HL-60 (cell line): ENCODE measurements at places on chromosomes 13 and 19.
A peak's percentile ranks its signal among the peaks of the same experiment; 100 is the strongest.

GRCh38 chr13:113245849-113246796 lies 36.7 kb downstream of the CUL4A start:
- no peak for DNase-seq

GRCh38 chr13:24511816-24512196 lies 772 bp downstream of the PARP4 start:
- no peak for DNase-seq

- DNase-seq = no peak
These were observed 42.7 kb downstream of the UNC13A start for GRCh38 chr19:17645339-17645963.

GRCh38 chr13:81602241-81602640 lies 1261.3 kb upstream of the SPRY2 start:
- no peak for DNase-seq

GRCh38 chr13:107906131-107906530 lies 309.2 kb downstream of the LIG4 start:
- no peak for DNase-seq

- DNase-seq = no peak
These were observed 3.9 kb upstream of the PLPP2 start for GRCh38 chr19:294946-295686.

- DNase-seq = no peak
These were observed 33.2 kb downstream of the RAB20 start for GRCh38 chr13:110528371-110528770.

DNA sequence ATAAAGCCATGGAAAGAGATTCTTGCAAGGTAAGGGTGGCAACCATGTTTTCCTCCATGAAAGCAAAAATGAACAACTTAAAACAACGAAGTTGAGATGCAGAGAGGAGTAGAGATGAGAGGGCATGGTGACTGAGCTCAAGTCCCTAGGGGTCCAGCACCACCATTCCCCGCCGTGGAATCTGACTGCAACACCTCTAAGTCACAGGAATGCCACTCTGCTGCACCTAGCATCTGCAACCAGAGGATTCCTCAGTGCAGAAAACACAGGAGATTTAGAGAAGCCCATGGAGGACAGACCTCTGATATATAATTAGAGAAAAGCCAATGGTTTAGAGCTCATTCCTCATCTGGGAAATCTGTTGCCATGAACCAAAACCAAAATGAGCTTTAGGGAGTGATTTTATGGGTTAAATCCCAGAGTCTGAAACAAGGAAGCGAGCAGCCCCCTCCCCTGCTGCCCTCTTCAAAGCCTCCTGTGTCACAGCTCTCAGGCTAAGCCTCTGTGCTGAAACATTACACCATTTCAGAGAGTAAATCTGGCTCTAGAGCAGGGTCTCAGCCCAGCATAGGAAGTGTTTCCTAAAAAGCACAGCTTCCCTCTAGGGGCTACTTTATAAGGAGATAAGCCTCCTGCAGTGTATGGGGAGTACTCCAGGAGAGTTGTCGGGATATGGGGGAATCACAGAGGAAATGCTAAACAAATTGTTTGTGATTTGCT lies 1043.6 kb downstream of the UQCRFS1 start:
- DNase-seq = no peak

DNA sequence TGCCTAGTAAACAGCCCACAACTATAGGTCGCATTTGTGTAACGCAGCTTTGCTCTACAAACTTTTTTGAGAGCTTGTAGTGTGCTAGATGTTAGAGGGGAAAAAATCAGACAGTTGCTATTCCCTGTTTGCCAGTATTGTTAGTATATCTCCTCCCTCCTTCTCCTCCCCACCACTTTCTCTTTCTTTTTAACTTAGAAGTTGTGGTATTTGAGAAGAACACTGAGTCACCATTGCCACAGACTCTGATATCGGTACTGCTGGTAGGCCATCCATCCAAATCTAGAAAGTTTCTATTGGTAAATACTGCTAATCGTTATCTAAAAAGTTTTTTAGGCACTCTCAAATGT lies 666 bp downstream of the POMP start:
- no peak for DNase-seq

GRCh38 chr19:24159707-24160106 lies 72.7 kb downstream of the ZNF254 start:
- no peak for DNase-seq

DNA sequence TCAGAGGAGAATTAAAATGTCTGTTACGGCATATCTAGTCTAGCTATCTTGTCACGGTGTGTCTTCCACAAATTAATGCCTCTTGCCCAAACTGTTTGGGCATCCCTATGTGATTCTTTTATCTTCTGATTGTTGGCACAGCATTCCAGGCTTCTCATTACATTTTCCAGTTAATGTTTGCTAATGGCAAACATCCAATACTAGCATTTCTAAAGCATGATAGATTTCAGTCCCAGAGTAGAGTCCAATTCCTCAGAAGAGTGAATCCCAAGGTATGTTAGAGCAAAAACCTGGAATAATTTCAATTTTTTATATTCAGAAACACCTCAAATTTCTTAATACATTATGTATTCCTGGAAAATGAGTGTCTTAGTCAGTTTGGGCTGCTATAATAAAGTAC lies 684.5 kb upstream of the SLITRK1 start:
- DNase-seq = no peak

- DNase-seq = peak; percentile 25
These were observed 69.9 kb downstream of the RUBCNL start for GRCh38 chr13:46317120-46317519.

- DNase-seq = peak; percentile 95
These were observed 3.2 kb downstream of the GPR183 start for GRCh38 chr13:99303863-99304521.

- no peak for DNase-seq
These were observed 404.7 kb downstream of the IRS2 start for GRCh38 chr13:109381546-109382180.

- DNase-seq = no peak
These were observed 28.7 kb downstream of the COMP start for GRCh38 chr19:18762125-18763023.

GRCh38 chr19:40687525-40688016 lies 2.9 kb downstream of the NUMBL start:
- DNase-seq = no peak

GRCh38 chr19:51676566-51677083 lies 16.5 kb upstream of the SPACA6 start:
- DNase-seq = peak; percentile 36

DNA sequence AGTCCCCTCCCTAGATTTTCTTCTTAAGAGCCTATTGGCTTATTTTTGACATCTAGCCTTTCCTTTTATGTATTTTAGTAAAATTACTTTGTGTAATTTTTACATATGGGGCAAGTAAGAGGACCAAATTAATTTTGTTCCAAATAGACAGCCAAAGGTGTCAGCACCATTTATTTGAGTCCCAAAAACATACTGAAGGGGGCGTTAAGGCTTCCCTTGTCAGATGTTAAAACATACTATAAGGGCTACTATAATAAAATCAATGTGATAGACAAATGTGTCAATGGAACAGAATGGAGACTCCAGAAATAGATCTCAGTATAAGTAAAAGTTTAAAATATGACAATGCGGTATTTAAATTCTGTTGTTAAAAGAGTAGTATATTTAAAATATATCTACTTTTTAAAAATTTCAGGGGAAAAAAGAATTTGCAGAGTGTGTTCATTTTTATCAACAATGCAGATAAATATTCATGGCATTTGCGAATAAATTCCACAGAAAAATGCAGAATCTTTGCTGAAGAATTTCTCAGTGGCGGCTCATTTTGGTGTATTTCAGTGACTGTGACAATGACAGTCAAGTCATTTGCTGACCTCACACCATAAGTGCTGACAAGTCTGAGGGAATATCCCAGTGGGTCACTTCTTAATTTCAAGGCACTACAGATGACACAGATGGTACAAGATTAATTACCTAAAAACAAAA lies 133.7 kb downstream of the MTUS2 start:
- no peak for DNase-seq

- peak; percentile 29 for DNase-seq
These were observed 748 bp upstream of the SIGLEC8 start for GRCh38 chr19:51458899-51459505.

DNA sequence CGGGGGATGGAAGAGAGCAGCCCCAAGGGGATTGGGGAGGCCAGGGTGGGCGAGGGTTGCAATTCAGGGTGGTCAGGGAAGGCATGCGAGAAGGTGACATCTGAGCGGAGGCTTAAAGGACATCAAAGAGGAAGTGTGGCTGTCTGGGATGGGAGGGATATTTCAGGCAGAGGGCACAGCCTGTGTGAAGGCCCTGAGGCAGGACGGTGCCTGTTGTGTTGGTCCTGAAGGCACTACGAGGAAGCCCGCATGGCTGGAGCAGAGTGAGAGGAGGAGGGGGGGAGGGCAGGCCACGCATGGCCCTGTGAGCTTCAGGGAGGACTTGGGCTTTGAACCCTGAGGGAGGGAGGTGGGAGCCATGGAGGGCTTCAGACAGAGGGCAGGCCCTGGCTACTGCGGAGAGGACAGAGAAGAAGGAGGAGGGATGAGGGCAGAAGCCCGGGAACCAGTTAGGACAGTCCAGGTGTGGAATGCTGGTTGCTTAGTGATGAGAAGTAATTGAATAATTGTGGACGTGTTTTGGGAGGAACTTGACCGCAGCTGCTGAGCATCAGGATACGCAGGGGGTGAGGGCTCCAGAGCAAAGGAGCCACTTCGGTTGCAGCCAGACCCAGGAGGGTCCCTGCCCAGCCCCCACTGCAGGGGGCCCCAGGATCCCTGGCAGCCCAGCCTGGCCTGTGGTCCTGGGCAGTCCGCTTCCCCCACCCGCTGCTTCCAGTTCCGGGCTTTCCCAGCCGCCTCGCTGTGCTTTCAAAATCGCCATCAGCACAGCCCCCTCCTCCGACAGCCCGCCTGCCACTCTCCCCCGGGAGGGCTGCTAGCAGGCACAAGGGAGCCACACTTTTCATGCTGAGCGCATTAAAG lies 6.2 kb downstream of the TLE6 start:
- no peak for DNase-seq

DNA sequence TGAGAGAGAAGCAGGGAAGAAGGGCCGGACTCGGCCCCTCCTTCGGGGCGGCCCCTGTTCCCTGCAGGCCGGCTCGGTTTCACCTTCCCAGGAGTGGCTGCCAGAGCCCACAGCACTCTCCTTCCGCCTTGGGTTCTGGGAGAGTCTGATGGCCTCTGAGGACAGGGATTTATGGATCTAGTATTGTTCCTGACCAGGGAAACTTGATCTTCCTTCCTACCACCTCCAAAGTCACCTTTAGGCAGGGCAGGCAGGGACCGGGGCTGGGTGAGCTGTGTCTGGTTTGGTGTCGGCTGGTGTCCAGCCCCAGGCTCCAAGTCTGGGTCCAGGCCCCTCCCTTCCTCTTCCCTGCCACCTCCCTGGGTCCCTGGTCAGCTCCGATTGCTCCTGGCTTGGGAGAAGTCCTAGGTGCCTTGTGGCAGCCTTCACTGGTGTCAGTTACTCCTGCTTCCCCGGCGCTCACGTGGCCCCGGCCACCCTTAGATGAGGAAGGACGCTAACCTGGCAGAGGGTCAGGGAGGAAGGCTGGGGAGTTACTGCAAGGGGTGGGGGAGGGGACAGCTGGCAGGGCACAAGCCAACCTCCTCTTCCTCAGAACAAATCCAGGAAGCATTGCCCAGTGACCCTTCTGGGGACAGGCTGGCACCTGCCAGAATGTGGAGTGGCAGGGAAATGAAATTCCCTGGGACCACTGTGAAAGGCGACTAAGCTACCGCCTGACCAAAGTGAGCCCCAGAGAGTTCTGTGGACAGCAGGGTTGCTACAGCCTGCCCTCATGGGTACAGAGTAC lies 18.8 kb downstream of the RFX1 start:
- peak; percentile 87 for DNase-seq

DNA sequence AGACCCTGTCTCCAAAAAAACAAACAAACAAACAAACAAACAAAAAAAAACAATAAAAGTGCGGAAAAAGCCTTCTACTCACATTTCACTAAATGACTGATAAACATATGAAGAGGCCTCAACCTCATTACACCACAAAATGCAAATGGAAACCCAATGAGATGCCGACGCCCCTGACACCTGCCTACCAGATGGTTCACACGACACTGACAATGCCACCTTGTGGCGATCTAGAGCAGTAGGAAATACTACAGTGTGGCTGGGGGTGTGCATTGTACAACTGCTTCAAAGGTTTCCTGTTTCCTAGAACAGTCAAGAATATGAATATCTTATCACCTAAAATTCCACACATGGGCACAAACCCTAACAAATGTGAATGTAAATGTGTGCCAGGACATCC lies 14.0 kb downstream of the SCGB2B2 start:
- no peak for DNase-seq

- peak; percentile 36 for DNase-seq
These were observed 24.4 kb downstream of the SLC25A15 start for GRCh38 chr13:40813667-40814454.

GRCh38 chr13:43935878-43936277 lies 56.2 kb downstream of the LACC1 start:
- no peak for DNase-seq

DNA sequence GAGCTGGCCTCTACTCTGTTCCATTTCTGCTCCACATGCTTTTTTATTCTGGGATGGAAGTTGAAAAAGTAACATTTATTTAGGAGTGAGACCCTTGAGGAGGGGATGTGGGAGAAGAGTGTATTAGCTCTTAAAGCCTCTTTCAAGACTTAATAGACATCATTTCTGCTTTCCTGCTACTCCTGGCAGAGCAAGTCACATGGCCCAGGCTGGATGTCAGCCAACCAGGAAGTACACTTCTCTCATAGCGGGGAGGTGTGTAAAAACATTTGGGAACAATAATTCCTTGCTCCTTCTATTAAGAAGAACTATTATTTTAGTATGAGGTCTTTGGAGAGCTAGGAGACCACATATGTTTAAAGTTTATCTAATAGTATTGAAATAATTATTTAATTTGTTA lies 40.6 kb upstream of the FAM216B start:
- peak; percentile 71 for DNase-seq

DNA sequence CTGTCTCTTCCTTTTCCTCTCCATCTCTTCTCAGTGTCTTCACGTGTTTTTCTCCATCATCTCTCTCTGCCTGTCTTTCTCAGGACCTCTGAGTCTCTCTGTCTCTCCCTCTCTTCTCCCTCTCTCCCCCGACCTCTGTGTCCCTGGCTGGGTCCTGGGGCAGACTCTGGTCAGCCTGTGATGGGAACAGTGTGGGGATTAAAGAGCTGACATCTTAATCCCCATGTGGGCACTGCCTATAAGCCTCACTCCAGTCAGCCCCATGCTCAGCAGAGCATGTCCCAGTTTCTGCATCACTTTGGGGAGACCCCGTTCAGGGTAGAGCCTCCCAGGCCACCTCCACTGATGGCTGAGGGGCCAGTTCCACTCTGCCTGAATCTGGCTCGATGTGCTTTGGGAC lies 16.2 kb downstream of the EGLN2 start:
- DNase-seq = no peak

DNA sequence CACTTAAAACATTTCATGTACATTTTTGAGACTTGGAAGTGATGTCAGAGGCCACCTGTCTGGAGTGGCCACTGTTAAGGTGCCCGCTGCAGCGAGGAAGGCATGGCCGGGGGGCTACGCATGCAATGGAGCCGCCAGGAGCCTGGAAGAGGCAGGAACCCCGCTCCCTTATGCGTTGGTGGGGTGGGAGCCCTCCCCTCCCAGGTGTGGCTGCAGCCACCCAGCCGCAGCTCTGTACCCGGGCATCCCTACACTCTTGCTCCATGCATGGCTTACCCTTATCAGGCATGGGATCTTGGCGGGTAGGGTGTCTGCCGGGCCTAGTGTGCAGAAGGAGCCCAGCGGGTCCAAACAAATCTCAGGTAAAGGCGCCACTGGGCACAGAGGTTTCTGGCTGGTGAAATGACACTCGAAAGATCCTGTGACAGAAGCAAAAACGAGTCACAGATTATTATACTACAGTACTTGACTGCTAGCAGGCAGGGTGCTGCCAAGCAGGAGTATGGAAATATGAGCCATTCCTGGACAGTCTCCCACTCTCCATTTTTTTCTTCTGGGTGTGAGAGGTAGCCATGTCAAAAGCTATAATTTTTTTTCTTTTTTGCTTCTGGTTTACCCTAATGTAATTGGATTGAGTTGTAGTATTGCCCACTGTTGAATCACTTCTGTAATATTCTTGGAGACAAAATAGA lies 1606.3 kb upstream of the MIR17HG start:
- DNase-seq = no peak
